ENCODE measurements at places on chromosomes 16 and 17.

- no peak for DNase-seq
These were observed 3.6 kb downstream of the CHD9 start for GRCh38 chr16:53058441-53058840.

DNA sequence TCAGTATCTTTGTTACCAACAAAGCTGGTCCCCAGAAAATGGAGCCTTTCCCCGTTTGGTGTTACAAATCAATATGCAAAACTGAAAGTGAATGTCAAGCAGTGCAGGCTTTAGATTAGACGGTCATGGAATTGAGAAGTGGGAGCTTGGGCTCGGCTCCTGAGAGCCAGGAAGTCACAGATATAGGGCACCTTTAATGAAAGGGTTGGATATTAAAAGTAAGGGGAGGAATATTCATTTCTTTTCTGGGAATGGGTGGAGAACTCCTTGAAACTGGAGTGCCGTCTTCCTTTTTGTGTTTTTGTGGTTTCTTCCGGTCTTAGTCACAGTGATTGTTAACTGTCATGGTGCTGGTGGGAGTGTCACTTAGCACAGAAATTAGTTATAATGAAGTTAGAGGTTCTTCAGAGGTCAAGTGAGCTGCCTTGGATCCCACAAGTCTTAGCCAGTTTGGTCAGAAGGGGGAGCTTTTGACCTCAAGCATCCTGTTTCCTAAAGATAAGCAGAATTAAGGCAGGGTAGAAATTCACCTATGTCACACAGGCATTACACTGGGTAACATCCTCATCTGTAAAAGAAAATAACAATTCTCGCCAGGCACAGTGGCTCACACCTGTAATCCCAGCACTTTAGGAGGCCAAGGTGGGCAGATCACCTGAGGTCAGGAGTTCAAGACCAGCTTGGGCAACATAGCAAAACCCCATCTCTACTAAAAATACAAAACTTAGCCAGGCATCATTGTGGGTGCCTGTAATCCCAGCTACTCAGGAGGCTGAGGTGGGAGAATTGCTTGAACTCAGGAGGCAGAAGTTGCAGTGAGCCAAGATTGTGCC is 9.6 kb upstream of the EIF1 start:
- peak; percentile 79 for DNase-seq

GRCh38 chr17:49521471-49522356 is 26.6 kb downstream of the NGFR start:
- no peak for DNase-seq

GRCh38 chr17:56699186-56699894 is 105.8 kb downstream of the NOG start:
- peak; percentile 100 for DNase-seq

DNA sequence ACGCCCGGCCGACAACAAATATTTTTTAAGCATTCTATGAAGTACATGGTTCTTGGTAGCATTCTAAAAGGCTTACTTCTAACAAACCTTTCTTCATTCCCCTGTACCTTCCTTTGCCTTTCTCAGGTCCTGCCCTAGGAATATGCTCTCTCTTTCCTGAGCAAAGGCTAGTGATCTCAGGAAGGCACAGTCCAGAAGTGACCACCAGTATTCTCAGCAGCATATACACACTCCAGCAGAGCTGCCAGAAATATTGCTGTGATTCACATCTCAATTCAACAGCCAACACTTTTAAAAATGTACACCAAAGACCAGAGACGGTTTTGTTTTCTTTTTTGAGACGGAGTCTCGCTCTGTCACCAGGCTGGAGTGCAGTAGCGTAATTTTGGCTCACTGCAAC is 41.4 kb upstream of the ANKFY1 start:
- DNase-seq = no peak

DNA sequence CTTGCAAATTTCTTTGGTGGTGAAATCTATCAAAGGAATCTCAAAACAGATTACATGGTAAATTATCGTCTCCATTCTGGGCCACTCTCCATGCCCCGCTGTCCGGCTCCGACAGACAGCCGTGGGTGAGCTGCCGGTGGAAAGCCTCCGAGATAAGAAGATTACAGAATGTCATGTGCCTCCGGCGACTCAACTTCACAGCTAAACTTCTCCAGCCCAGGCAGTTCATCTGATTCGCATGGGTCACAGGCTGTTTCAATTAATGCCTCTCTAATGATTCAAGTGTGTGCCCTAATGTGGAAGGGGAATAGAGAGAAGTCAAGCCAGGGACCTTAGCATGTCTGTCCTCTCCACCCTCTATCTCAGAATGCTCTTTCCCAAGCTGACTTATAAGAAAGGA is 520.8 kb upstream of the ZFHX3 start:
- no peak for DNase-seq

- DNase-seq = no peak
These were observed 23.6 kb downstream of the SREBF1 start for GRCh38 chr17:17813055-17813724.

All from kidney capillary endothelial cell (primary cell).